ENCODE measurements at places on chromosomes 3 and 15.
A peak's percentile ranks its signal among the peaks of the same experiment; 100 is the strongest.

GRCh38 chr3:25817107-25817506, 27.2 kb downstream of the OXSM start:
- no peak for DNase-seq

GRCh38 chr3:62139957-62140356, 233.4 kb downstream of the FEZF2 start:
- DNase-seq: no peak

- no peak for DNase-seq
Measured at GRCh38 chr15:97683831-97684230, 276.7 kb upstream of the ARRDC4 start.

GRCh38 chr3:140019946-140020345, 85.0 kb downstream of the CLSTN2 start:
- no peak for DNase-seq

- no peak for DNase-seq
Measured at GRCh38 chr15:39511000-39511915, 69.6 kb upstream of the THBS1 start.

GRCh38 chr3:140545756-140546155, 132.1 kb upstream of the TRIM42 start:
- no peak for DNase-seq

DNA sequence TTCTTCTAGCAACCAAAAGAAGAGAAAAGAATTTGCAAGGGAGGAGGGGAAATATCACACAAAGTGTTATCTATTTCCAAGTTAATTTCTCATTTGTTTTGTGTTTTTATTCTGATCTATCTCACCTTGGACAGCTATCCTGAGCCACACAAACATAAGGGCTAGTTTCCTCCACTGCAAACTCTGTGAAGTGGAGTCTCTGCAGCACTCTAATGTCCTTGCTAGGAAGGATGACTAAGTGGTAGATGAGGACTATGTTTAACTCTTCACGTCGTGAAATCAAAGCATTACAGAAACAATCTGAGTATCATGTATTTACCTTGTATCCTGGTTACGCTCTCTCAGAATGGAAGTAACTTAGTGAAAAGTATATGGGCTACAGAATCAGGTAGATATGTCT, 33.9 kb upstream of the CHRM5 start:
- no peak for DNase-seq

GRCh38 chr3:142987707-142988106, 13.7 kb upstream of the U2SURP start:
- no peak for DNase-seq

GRCh38 chr3:116316771-116317170, 128.5 kb downstream of the LSAMP start:
- DNase-seq: no peak

GRCh38 chr3:37974121-37975083, 16.2 kb upstream of the VILL start:
- peak; percentile 77 for DNase-seq

- no peak for DNase-seq
Measured at GRCh38 chr3:169662843-169663160, 710 bp downstream of the MECOM start.

DNA sequence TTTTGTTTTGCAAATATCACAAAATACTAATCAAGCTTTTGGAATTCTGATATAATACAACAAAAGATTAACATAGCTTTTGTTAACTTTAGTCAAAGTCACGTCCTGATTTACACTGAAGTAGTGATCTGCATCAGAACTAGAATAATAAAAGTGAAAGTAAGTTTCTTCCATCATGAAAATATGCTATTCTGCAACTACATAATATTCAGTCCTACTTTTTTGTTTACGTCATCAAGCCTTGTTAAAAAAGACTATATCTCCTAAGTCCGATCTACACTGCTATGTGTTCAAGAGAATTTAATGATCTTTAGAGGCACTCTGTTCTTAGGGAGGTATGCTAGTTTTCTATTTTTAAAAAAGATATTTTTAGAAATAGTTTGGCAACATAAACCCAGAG, 330.1 kb downstream of the ARPP21 start:
- DNase-seq: no peak
